ENCODE measurements at places on chromosomes 16 and 17. TPM values are rescaled to one million over a fixed set of nuclear protein-coding genes. Genes with fewer than 3 reads are reported as not detected.
A peak's percentile ranks its signal among the peaks of the same experiment; 100 is the strongest.

GRCh38 chr17:43813386-43813785 lies 19.6 kb downstream of the MPP3 start:
- H3K36me3 ChIP-seq, result peaks cover 8% of the 10 kb centered on the region
- no peaks in the 10 kb centered on the region for H3K4me1 ChIP-seq
- DNase-seq, result no peak
- no peak overlapping the region for H3K4me3 ChIP-seq
- no peak overlapping the region for H3K27ac ChIP-seq

DNA sequence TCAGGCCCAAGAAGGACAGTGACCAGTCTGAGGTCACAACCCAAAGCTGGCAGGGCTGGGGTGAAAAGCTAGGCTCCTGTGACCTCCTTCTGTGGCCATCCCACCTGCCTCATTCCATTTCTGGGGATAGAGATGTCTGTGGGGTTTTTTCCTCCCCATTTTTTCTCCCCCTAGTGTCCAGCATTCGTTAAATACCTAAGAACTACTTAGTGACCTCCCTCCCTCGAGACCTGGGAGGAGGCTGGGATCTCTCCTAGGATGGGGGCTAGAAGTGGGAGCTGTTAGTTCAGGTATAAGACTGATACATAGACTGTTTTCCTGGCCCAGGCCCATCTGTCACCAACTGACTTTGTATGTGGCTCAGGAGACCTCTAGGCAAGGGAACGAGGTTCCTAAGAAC lies 20.5 kb upstream of the STAC2 start:
- H3K27ac ChIP-seq, result no peak overlapping the region
- no peak for DNase-seq
- no peaks in the 10 kb centered on the region for H3K27me3 ChIP-seq
- no peaks in the 10 kb centered on the region for H3K4me1 ChIP-seq
- no peaks in the 10 kb centered on the region for H3K36me3 ChIP-seq

DNA sequence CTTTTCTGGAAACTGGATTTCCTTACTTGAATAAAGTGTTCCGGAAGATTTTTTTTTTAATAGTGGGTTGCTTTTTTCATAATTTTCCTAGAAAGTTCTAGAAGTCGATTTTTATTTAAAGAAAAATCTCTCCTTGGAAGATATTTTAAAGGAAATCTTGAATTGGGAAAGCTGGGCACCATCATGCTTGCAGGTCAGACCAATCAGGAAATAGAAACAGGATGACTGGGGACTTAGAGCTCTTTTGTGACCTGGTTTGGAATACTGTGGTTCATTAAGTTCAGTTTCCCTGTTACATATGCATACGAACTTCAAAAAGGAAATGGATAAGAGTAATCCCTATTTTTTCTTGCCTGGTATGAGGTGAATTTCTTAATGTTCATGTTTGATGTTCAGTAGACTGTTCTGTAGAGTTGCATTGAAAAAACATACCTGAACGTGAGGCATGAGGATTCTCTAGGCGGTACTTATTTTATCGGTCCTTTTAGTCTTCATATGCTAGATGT lies 1.2 kb downstream of the NFATC3 start:
- DNase-seq, result no peak
- H3K36me3 ChIP-seq, result no peaks in the 10 kb centered on the region
- peak overlapping the region; percentile 6 for H3K27ac ChIP-seq
- H3K4me3 ChIP-seq, result peak overlapping the region; percentile 89

The GINS2 gene
- total RNA-seq, result 1.1 TPM

GRCh38 chr17:74943808-74944522 lies 8.3 kb downstream of the OTOP3 start:
- H3K4me3 ChIP-seq, result no peak overlapping the region
- DNase-seq, result no peak
- H3K36me3 ChIP-seq, result no peaks in the 10 kb centered on the region
- H3K4me1 ChIP-seq, result no peaks in the 10 kb centered on the region
- no peak overlapping the region for H3K27ac ChIP-seq

Measured in pancreas (tissue), 10 donors.